ENCODE measurements at places on chromosomes 2 and 18. TPM values are rescaled to one million over a fixed set of nuclear protein-coding genes. Genes with fewer than 3 reads are reported as not detected.
A peak's percentile ranks its signal among the peaks of the same experiment; 100 is the strongest.

LONRF2 gene
- total RNA-seq = 14.2 TPM

UGT1A10 gene
- total RNA-seq = not detected

MROH2A gene
- not detected for total RNA-seq

DNA sequence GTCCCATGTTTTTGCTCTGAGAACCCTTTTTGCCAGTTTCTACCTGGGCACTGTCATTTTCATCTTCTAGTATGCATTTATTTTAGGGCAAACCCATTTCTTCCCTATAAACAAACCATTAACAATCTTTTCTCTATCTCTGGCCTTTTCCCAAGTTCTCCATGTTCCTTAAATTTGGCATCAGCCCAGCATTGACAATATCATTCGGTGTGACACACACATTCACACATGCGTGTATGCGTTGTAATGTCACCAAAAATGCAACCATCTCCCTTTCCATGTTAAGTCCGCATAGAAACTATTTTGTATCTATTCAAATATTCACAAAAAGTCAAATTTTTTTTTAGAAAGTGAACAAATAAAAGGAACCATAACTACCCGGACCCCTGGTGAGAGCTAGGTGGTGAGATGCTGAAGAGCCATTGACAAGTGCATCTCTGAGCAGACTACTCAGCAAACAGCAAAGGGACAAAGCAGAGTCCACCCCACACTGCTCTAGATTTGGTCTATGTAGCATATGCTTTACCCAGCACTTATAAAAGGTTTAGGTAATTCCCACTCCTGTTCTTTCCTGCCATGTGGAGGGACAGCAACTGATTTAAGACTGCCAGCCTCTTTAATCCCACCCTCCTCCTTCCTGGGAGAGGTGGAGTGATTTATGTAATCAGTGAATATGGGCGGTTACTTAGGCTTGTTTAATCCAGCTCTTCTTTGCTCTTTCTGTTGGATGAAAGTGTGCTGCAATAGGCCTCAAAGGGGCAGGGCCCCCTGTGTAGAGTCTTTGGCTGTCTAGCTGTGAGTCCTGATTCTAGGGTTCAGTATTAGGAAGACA is 124.1 kb downstream of the METTL8 start:
- no peak for DNase-seq

DNA sequence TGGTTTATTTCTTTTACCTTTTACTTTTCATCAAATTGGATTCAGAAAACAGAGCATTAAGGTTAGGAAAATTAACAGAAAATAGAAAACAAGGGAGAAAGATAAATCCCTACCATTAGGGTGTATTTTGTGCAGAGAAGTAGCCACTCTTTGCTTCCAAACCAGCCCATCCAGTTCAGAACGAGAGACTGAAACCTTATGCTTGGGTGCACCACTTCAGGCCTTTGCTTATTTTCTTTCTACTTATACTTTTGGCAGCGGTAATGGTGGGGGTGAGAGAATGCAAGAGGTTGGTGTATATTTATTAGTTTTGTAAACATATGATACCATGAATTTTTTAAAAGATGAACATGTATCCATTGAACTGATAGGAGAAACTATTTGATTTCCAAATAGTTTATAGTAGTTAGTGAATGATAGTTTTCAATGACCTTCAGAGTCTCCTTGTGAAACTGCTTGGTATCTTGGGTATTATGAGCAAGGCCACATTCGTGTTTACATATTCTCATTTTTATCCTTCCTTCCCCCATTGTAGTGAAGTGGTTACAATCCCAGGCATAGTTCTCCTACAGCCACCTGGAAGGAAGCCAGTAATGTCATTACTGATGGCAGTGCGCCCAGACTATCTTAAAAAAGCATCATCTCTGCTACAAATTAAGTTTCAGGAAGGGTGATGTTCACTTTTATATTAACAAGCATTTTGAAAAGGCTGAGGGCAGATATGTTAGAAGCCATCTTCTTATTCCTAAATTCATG is 60.8 kb downstream of the MFSD6 start:
- DNase-seq = peak; percentile 87

GRCh38 chr2:133561045-133561852 is 7.0 kb downstream of the NCKAP5 start:
- DNase-seq = no peak

DNA sequence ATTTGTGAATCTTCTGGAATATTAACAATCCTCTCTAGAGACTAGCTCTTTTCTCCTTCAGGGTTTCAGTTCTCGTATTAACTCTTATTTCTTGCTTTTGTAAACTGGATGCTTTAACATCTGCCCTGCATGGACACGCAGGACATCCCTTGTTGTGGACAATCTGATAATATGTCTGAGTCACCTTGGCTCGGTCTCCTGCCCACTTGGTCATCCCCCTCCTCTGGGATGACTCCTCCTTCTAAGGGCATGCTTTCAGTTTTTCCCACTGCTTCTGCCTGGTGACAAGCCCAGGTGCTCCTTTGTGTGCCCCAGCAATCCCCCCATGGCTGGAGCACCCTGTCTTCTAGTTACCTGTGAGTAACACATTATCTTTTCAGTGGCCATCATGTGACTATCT is 460.5 kb downstream of the DSC3 start:
- no peak for DNase-seq

- no peak for DNase-seq
Measured at GRCh38 chr18:72427721-72428120, 116.4 kb downstream of the CBLN2 start.

DNA sequence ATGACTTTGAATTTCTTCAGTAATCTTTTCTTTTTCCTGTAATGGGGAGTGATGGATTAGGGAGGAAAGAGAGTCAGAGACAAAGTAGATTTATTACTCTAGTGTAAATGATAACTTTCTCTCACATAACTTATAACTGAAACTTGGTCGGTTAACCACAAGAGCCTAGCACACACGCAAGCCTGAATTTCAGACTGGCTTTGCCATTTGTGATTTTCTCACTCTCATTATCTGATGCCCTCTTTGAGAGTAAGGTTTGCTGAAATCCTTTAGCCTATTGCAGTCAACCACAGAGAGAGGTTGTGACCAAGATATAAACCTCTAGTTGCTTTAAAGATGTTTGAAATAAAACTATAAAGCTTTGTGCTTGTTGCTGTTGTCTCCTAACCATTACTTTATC is 117.9 kb upstream of the NETO1 start:
- DNase-seq = no peak

DNA sequence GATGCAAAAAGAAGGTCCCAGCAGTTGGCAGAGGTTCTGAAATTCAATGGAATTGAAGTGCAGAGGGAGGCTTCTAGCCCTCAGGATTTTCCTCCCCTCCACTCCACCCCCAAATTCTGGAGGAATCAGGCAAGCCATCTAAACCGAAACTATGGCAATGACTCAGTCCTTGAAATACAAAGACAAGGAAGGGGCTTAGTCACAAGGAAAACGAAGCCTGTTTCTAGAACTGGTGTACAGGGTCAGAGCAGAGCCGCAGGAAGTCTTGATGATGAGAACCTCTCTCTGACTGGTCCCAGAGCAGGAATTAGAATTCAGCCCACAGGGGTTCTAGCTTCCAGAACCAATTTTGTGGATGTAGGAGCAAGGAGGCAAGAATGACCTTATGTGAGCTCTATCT is 111.7 kb upstream of the SCN1A start:
- no peak for DNase-seq

GRCh38 chr2:148726228-148726627 is 81.7 kb downstream of the EPC2 start:
- no peak for DNase-seq
